ENCODE measurements at places on chromosomes 5 and 9.
A peak's percentile ranks its signal among the peaks of the same experiment; 100 is the strongest.

- DNase-seq = no peak
- H3K36me3 ChIP-seq = no peaks in the 10 kb centered on the region
Observed at GRCh38 chr9:37921168-37921510, 17.2 kb upstream of the SLC25A51 start.

GRCh38 chr5:169762338-169763095 lies 125.4 kb downstream of the DOCK2 start:
- no peak for DNase-seq
- H3K36me3 ChIP-seq = peaks cover 62% of the 10 kb centered on the region
- peaks cover 4% of the 10 kb centered on the region for H3K4me1 ChIP-seq
- H3K27me3 ChIP-seq = no peaks in the 10 kb centered on the region
- H3K27ac ChIP-seq = no peak overlapping the region
- H3K4me3 ChIP-seq = no peak overlapping the region

- H3K27me3 ChIP-seq = no peaks in the 10 kb centered on the region
- H3K27ac ChIP-seq = no peak overlapping the region
- no peak for DNase-seq
- peaks cover 1% of the 10 kb centered on the region for H3K4me1 ChIP-seq
- no peak overlapping the region for H3K4me3 ChIP-seq
Observed at GRCh38 chr5:111734597-111734996, 22.4 kb downstream of the NREP start.

DNA sequence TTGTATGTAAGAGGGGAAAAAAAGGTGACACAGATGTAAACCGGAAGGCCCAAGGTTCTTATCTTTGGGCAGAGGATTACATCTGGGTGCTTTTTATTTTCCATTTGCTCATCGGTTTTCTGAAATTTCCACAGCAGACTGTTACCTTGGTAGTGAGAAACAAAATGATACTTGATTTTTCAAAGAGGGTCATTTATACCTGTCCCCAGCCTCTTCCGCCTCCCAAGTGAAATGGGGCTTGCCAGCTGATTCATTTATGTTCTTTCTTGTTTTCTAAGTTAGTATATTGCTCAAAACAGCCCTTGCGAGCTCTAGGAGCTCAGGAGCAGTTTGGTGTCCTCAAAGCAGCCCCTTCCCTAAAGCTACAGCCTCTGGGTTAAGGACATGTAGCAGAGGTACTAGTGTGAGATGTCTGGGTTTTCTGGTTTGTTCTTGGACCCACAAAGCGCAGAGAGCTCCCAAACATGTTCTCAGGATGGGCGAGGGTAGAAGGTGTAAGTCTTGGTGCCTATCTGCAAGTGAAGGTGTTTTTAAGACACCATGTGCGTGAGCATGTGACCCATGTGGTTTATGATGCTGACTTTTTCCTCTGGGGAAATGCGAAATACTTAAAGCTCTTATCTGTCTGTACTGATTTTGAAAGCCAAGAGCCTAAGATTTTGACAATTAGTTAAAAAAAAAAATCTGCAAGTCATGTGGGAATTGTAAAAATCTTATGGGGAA lies 38.3 kb downstream of the DAPK1 start:
- peak; percentile 26 for DNase-seq
- H3K27me3 ChIP-seq = no peaks in the 10 kb centered on the region
- no peak overlapping the region for H3K4me3 ChIP-seq
- H3K36me3 ChIP-seq = no peaks in the 10 kb centered on the region

DNA sequence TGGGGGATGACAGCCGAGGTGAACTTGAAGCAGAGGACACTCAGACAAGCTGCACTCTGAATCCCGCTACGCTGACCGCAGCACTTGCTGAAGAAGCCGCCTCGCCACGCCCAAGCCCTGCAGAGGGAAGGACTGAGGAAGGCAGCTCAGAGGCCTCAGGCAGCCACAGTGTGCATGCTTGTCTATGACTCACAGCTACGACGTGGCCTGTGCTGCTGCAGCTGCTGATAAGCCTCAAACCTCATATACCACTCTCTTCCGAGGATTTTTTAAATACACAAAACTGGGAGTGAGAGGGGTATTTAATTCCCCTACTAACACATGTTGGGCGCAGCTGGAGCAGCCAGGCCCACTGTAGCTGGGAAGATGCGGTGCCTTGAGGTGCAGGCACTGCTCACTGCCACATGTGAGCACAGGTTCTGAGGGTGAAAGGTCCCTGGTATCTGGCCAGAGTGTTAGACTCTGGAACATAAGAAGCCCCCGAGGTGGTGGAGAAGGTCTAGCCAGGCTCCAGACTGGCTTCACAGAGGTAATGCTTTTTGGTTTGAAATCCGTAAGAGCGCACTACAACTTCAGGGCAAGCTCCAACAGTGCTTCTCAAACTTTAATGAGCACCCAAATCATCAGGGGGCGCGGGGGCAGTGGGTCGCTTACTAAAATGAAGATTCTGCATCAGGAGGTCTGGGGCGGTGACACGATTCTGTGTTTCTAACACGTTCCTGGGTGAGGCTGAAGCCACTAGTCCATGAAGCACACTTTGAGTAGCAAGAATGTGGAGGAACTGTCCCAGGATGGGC lies 196.8 kb downstream of the AUH start:
- H3K4me3 ChIP-seq = peak overlapping the region; percentile 55
- peaks cover 57% of the 10 kb centered on the region for H3K4me1 ChIP-seq
- peak overlapping the region; percentile 96 for H3K27ac ChIP-seq

DNA sequence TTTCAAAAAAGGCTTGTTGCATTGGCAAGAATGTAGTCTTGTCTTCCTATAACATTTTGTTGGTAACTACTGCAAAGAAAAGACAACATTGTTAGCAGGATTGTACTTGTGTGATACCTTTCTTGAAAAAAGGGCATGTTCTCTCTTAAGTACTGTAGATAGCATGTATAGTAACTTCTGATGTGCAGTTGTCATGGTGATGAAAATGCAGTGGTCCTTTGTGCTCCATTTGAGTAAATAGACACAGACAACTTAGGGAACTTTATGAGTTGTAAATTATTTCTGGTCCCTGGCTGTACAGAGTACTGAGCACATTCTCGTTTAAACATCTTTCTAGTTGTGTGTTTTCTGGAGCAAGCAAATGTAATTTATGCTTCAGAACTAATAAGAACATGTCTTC lies 103.3 kb downstream of the CD180 start:
- H3K27me3 ChIP-seq = no peaks in the 10 kb centered on the region
- no peaks in the 10 kb centered on the region for H3K4me1 ChIP-seq
- no peak overlapping the region for H3K27ac ChIP-seq
- DNase-seq = no peak
- no peaks in the 10 kb centered on the region for H3K36me3 ChIP-seq
- H3K4me3 ChIP-seq = no peak overlapping the region

- H3K27me3 ChIP-seq = no peaks in the 10 kb centered on the region
- no peak overlapping the region for H3K27ac ChIP-seq
- no peaks in the 10 kb centered on the region for H3K4me1 ChIP-seq
- no peak for DNase-seq
- no peak overlapping the region for H3K4me3 ChIP-seq
Observed at GRCh38 chr5:126182971-126183695, 240.1 kb upstream of the GRAMD2B start.

- H3K4me3 ChIP-seq = no peak overlapping the region
- H3K4me1 ChIP-seq = no peaks in the 10 kb centered on the region
- peaks cover 12% of the 10 kb centered on the region for H3K27me3 ChIP-seq
- no peaks in the 10 kb centered on the region for H3K36me3 ChIP-seq
- no peak for DNase-seq
- H3K27ac ChIP-seq = no peak overlapping the region
Observed at GRCh38 chr9:130399768-130400167, 45.0 kb upstream of the ASS1 start.

GRCh38 chr5:40683305-40683704 lies 3.6 kb downstream of the PTGER4 start:
- no peaks in the 10 kb centered on the region for H3K27me3 ChIP-seq
- H3K36me3 ChIP-seq = peaks cover 49% of the 10 kb centered on the region
- peak overlapping the region; percentile 98 for H3K4me3 ChIP-seq
- no peak for DNase-seq

- H3K4me3 ChIP-seq = no peak overlapping the region
- H3K27ac ChIP-seq = no peak overlapping the region
- no peaks in the 10 kb centered on the region for H3K4me1 ChIP-seq
- DNase-seq = no peak
- no peaks in the 10 kb centered on the region for H3K36me3 ChIP-seq
Observed at GRCh38 chr9:16154521-16155078, 601.8 kb downstream of the CCDC171 start.

DNA sequence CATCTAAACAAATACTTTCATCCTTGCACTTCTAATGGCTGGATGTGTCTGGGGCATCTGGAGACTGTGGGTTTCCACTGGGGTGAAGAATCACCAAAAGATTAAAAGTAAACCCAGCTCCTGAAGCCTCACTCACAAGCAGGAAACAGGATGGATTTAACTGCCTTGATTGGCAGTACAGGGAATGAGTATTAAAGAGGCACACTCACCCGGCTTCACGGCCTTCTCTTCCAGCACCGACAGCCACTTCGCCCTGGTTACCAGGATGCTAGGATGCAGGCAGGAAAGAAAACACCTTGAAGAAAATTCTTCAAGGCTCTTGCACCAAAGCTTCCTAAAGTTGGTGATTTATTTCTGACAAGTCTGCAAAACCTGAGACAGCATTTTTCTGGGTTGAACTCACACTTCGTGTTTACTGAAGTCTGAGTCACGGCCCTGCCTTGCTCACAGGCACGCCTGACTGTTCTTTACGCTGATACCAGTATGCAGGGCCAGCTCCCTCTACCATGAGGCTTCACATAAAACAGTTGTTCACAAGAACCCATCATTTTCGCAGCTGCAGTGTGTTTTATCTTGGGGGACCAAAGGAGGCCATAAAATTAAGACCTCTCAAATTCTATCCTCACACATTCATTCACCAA lies 56.5 kb upstream of the ZNF354A start:
- no peak for DNase-seq
- no peaks in the 10 kb centered on the region for H3K4me1 ChIP-seq
- H3K36me3 ChIP-seq = no peaks in the 10 kb centered on the region
- H3K4me3 ChIP-seq = no peak overlapping the region
- peaks cover 6% of the 10 kb centered on the region for H3K27me3 ChIP-seq

GRCh38 chr9:91724068-91724440 lies 226.0 kb downstream of the ROR2 start:
- peak overlapping the region; percentile 38 for H3K27ac ChIP-seq
- DNase-seq = no peak
- peaks cover 37% of the 10 kb centered on the region for H3K4me1 ChIP-seq
- H3K4me3 ChIP-seq = no peak overlapping the region

DNA sequence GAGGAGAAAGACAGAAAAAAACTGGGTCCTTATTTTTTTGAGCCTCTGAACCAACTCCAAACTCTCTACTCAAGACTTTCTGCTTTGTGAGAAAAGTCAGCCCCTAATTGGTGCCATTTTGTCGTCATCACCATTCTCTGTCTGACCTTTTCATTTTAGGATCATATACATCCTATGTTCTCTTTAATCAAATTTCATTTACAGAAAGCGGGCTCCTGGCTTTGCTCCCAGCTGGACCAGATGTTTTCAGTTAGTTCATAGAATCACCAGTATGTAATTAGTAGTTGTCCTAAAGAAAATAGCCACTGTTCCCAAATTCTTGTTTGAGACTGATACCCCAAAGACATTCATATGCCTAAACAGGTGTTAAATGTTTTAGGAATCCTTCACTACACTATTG lies 28.6 kb upstream of the SLCO4C1 start:
- no peak overlapping the region for H3K4me3 ChIP-seq
- peaks cover 4% of the 10 kb centered on the region for H3K27me3 ChIP-seq
- H3K36me3 ChIP-seq = no peaks in the 10 kb centered on the region

GRCh38 chr9:37951671-37952449 lies 47.9 kb upstream of the SLC25A51 start:
- no peaks in the 10 kb centered on the region for H3K27me3 ChIP-seq
- DNase-seq = no peak
- no peak overlapping the region for H3K4me3 ChIP-seq

DNA sequence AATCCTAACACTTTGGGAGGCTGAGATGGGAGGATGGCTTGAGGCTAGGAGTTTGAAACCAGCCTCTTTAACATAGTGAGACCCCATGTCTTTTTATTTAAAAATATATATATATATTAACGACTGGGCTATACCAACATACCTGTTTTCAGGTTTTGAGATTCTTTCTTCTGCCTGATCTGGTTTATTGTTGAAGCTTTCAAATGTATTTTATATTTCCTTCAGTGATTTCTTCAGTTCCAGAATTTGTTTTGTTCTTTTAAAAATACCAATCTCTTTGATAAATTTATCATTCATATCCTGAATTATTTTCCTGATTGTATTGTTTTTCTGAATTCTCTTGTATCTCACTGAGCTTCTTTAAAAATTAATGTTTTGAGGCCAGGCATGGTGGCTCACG lies 31.2 kb downstream of the OGN start:
- H3K4me3 ChIP-seq = no peak overlapping the region
- peaks cover 59% of the 10 kb centered on the region for H3K36me3 ChIP-seq
- H3K27me3 ChIP-seq = no peaks in the 10 kb centered on the region
- H3K27ac ChIP-seq = no peak overlapping the region

- H3K4me1 ChIP-seq = no peaks in the 10 kb centered on the region
- no peak overlapping the region for H3K4me3 ChIP-seq
- no peak overlapping the region for H3K27ac ChIP-seq
- H3K36me3 ChIP-seq = no peaks in the 10 kb centered on the region
- no peak for DNase-seq
Observed at GRCh38 chr9:77726289-77726688, 78.2 kb upstream of the GNA14 start.

DNA sequence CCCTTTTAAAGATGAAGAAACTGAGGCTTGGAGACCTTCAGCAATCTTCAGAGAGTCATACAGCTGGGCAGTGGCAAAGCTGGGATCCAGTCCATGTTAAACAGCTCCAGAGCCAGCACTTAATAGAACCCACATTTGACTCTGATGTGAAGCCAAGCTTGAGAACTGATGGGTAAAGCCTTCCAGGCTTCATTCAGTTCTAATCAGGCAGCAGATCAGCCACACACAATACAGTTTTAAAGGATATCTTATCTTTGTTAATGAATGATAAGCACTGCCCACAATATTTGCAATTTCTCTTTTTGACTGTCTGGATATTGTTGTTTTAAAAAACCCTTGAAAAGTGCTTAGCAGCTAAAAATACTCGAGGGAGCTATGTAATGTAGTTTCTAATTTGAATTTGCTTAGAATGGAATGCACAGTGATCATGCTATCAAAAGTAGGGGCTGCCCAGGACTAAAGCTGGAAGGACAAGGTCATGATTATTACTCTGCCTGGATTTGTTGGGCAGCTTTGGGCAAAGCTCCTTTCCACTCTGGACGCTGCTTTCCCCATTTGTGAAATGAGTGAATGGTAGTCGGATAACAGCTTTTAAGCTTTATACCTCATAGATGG lies 31.3 kb upstream of the HTR4 start:
- H3K4me1 ChIP-seq = no peaks in the 10 kb centered on the region
- H3K36me3 ChIP-seq = peaks cover 3% of the 10 kb centered on the region
- no peak overlapping the region for H3K4me3 ChIP-seq
- no peak for DNase-seq

- no peak for DNase-seq
- H3K4me3 ChIP-seq = no peak overlapping the region
- peaks cover 6% of the 10 kb centered on the region for H3K36me3 ChIP-seq
- H3K4me1 ChIP-seq = peaks cover 6% of the 10 kb centered on the region
Observed at GRCh38 chr9:94937214-94937903, 210.9 kb downstream of the AOPEP start.

- H3K4me1 ChIP-seq = no peaks in the 10 kb centered on the region
- no peak overlapping the region for H3K4me3 ChIP-seq
- H3K27ac ChIP-seq = no peak overlapping the region
- no peak for DNase-seq
Observed at GRCh38 chr5:54458221-54458620, 2.7 kb downstream of the HSPB3 start.

All from stimulated activated naive B cell treated with anti-CD40 and anti-IgM and Interleukin-4, amounts not matched to agents 10 μg/mL and 1 μg/mL and 100 μg/mL, for 72 hours (primary cell).